ENCODE measurements at places on chromosomes 2 and 18.
A peak's percentile ranks its signal among the peaks of the same experiment; 100 is the strongest.

GRCh38 chr2:46259777-46260168, 37.4 kb upstream of the EPAS1 start:
- no peak for DNase-seq

DNA sequence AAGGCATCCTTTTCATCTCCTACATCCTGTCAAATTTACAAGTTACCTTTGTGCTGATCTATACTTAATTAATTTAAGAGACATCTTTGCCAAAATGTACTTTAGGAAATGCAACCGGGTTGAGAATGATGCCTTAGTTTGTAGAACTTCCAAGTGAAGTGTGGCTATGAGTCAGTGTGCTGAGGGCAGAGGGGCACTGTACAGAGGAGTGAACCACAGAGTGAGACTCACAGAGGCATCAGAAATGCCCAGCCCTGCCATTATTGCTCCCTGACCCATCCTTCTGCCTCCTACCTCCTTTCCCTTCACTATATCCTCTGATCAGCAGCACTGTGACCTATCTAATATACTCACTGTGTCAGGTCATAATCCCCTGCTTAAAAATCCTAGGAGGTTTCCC, 320.1 kb downstream of the LRRTM1 start:
- DNase-seq: no peak

GRCh38 chr2:10328670-10329579, 26.2 kb downstream of the HPCAL1 start:
- no peak for DNase-seq

- no peak for DNase-seq
Measured at GRCh38 chr2:234458466-234458865, 38.4 kb downstream of the ARL4C start.

- DNase-seq: no peak
Measured at GRCh38 chr18:11721720-11722119, 32.7 kb downstream of the GNAL start.

DNA sequence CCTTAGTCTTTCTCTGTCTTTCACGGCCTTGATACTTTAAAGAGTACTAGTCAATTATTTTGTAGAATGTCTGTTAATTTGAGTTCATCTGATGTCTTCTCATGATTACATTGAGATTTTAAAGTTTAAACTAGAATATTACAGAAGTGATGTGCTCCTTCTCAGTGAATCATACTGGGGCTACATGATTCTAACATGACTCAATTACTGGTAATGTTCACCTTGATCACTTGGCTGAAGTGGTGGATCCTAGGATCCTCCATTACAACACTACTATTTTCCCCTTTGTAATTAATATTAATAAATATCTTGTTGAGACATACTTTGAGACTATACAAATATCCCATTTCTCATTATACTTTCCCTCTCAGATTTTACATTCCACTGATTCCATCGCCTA, 148.5 kb downstream of the CAMKMT start:
- DNase-seq: no peak

GRCh38 chr2:38797250-38797676, 19.3 kb downstream of the GEMIN6 start:
- DNase-seq: no peak

DNA sequence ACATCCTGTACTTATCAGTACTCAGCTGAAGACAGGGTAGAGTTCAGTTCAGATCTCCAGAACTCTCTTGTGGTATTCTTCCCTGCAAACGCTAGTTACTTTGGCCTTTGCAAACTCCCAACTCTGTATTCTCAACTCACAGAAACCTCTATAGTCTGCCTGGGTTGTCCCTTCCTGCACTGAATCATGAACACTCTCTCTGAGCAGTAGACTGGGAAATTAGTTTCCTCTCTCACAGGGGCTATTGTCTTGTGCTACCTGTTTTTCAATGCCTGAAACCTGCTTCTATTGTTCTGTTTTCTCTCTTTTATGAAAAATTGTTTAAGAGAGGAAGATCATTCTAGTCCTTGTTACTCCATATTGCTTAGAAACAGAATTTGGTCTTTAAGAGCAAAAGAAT, 134.7 kb downstream of the VIT start:
- DNase-seq: no peak

DNA sequence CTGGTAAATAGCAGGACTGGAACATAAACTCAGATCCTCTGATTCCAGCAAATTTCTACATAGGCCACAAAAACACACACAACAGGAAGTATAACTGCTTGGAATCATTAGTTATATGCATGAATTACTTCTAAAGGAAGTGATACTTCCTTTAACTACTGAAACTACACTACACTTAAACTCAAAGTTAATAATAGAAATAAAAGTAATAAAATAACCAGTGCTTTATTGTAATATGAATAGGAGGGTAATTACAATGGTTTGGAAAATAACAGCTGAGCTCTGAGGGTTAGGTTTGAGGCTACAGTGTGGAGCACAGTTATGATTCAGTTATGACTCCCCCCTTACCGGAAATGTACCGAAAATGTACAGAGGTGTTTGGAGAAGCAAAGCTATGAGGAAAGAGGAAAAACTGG, 18.5 kb upstream of the POLI start:
- no peak for DNase-seq

DNA sequence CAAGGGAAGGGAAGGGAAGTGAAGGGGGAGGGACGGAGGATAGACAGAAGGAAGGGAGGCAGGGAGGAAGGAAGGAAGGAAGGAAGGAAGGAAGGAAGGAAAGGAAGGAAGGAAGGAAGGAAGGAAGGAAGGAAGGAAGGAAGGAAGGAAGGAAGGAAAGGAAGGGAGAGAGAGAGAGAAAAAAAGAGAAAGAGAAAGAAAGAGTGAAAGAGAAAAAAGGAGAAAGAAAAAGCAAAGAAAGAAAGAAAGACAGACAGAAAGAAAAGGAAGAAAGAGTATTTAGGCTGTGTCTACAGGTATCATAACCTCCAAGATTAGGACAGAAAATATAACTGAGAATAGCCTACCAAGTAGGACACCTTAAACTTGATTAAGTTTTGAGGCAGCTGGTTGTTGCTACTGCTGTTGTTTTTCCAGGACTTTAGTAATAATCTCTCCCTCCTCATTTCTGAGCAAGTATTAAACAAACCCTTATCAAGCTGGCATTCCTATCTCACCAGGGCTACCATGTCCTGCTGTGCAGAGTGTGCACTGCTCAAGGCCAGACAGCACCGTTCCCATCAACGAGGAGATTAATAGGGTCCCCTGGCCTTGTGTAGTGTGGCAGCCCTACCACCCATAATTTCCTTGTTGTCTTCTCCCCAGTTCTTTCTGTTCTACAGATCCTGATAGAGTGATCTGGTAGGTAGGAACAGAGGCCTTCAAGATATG, 90.5 kb upstream of the FHL2 start:
- DNase-seq: no peak

GRCh38 chr2:182618672-182619079, 97.4 kb upstream of the DNAJC10 start:
- no peak for DNase-seq

- DNase-seq: no peak
Measured at GRCh38 chr2:102449370-102449974, 23.6 kb upstream of the SLC9A4 start.

DNA sequence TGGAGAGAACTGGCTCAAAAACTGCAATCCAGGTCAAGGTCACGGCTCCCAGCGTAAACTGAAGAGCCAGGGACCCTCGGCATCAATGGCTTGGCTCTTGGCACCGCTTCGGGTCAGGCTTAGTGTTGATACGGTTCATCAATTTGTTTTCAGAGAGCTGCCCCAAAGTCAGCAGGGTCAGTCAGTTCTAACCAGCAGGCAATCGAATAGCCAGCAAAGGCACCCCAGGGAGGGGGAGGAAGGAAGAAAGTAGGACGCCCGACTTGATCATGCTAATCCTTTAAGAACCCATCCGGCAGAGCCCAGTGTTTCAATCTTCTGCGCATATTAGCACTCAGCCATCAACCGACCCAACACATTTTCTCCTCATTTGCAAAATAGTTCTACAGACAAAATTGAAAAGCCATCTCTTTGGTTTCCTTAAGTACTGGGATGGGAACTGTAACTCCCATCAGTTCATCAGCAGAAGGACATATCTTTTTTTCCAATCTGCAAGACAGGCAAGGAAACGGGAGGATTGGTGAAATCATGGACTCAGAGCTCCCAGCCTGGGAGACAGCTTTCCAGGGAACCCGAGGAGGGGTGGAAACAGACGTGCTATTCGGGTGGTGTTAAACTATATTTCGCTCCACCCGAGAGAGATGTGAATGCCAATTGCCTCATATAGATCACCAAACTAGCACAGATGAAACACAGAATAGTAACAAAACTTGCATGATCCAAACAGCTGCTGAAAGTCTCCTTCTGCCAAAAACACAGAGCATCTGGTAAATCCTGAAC, 40.7 kb upstream of the CABLES1 start:
- DNase-seq: no peak

GRCh38 chr2:12587729-12588522, 128.8 kb upstream of the TRIB2 start:
- peak; percentile 37 for DNase-seq

GRCh38 chr2:126972279-126972626, 73.6 kb downstream of the TEX51 start:
- no peak for DNase-seq

DNA sequence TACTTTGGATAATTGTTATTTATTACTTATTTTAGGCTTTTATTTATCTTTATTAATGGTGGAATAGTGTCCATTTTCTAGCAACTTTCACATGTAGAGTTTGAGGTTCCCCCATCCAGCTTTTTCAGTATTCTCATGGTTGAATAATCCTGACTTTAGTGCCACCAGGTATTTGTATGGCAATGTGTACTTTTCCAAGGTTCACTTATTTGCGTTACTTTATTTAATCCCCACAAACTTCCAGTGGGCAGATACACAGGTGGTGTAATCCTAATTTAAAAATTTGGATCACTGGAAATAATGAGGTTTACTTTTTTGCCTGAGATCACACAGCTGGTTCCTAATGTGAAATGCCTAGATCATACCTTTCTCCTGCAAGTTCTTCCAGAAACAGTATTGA, 30.5 kb downstream of the NAB1 start:
- no peak for DNase-seq

DNA sequence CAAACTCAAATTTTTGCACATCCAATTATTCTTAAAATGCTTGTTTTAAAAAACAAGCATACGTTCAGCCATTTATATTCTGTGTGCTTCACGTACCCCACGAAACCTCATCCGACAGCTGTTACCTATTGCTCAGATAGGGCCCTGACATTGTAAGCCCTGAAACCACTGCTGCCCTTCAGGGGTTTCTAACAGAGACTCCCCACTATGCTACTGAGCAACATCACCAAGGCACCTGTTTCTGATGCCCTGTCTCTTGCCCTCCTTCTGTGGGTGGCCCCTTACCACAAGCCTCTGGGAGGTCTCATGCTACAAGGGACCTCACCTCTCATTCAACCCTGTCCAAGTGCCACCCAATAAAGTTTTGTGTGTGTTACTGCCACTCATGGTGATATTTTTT, 18.5 kb upstream of the CNGA3 start:
- no peak for DNase-seq

GRCh38 chr2:66896131-66896530, 461.2 kb downstream of the MEIS1 start:
- DNase-seq: no peak

DNA sequence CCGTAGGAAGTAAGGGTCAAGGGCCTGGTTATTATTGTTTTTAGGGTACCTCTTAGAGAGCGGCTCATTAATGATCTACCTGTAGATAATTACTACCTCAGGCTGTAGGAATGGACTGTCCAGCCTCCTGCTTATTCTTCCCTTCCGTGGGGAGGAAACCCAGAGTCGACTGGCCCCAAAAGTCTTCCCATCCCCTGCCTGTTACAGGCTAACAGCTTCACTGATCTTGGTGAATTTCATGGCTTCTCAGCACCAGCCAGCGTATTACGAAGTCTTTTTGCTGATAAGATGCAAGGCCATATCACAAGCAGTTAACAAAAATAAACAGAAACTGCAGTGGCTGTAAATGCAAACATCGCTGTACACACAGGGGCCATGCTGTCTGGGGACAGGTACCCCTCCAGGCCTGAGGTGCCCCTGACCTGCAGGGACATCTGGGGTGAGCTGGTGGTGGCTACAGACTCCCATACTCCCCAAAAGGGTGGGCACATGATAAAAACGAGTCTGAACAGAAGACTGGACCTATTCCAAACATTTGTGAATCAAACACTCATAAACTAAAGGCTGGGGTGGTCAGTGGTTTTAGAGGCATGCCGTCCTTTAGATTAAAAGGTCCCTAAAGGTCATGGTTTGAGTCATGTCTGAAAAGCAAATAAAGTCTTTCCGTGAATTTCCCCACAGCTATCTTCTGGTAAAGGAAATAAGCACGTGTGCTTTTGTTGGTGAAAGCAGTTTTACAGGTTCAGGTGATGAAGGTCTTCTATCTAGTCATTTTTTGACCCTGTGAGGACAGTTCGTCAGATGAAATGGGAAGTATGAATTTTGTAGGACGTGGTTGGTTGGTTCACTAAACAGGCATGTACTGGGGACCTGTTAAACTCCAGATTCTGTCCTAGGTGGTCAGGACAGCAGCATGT, 36.7 kb downstream of the TTC39C start:
- no peak for DNase-seq

GRCh38 chr2:19543663-19544383, 185.4 kb upstream of the OSR1 start:
- DNase-seq: no peak

DNA sequence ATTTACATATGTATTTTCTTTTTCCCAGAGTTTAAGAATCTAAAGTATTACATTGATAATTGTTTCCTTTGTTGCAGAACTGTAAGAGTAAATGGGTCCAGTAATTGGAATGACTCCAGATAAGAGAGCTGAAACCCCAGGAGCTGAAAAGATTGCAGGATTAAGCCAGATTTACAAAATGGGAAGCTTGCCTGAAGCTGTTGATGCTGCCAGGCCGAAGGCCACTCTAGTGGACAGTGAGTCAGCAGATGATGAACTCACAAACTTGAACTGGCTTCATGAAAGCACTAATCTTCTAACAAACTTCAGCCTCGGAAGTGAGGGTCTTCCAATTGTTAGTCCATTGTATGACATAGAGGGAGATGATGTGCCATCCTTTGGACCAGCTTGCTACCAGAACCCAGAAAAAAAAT, 183.8 kb upstream of the STON1 start:
- DNase-seq: peak; percentile 55

DNA sequence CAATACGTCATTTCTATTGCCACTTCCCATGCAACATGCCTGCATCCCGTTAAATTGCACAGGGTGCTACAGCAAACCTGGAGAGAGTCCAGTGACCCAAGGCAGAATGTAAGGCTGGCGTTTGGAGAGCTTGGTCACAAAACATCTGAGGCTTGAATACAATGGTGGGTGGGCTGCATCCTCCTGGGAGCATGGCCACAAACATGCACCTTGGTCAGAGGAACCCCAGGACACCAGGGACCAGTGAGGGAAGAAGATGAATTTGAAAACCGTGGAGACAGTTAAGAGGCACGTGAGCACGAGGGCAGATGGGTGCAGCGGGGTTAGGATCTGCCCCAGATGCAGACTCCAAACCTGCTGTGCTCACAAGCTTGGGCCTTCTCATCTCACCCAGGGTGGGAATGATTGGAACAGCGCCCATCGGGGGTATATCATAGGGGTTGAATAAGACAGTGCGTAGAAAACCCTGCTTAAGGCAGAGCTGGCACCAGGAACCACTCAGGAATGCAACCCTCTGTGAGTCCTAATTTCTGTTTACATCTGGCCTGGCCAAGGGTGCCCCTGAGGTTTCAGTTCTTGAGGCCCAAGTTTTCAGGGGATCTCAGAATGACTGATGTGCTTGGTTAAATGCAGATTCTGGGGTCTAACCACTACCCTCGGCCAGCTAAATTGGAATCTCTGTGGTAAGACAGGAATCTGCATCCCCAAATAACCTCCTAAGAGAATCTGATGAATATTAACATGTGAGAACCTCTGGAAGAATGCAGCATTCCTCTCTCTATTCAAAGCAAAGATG, 97.2 kb downstream of the ARL4C start:
- no peak for DNase-seq
